Activated T-cell treated with anti-CD3 and anti-CD28 coated beads, Interleukin-2, amount 50 U/mL, for 24 hours (primary cell): ENCODE measurements at places on chromosomes 5 and 9.

- DNase-seq, result no peak
Observed at GRCh38 chr9:35923927-35924763, 14.9 kb downstream of the SPAAR start.

GRCh38 chr9:120925535-120926396 lies 830 bp downstream of the TRAF1 start:
- DNase-seq, result peak; percentile 86

- no peak for DNase-seq
Observed at GRCh38 chr9:1221298-1221697, 171.1 kb downstream of the DMRT2 start.

GRCh38 chr5:93304456-93305250 lies 276.4 kb downstream of the NR2F1-AS1 start:
- no peak for DNase-seq

DNA sequence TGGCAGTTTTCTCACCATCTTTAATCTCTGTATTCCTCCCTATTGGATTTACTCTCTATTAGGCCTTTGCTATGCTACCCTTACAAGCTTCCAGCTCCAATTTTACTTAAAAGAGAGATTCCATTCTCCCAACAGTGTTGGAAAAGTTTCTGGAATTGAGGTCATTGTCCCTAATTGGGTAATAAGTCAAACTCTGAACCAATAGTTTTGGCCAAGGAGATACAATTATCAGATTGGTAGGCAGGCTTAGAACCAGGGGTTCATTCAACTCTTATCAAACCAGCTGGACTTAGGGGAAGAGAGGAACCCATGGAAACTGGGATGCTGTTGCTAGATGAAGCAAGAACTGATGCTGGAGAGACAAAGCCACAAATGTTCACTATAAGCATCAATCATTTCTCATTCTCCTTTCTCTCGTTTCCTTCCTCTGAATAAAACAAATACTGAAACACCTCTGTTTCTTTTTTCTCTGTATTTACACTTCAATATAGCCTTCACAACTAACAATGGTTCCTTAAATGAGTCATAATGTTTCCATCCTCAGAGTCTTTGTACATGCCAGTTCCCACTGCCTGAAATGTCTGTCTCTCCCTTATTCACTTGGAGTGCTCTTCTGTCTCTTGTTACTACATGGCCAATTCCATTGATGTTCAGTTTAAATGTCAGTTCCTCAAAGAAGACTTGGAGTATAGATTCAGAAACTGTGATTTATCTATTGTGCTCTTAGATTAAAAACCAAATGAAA lies 587.3 kb downstream of the GABRG2 start:
- DNase-seq, result no peak

GRCh38 chr9:125700791-125701190 lies 6.2 kb downstream of the MAPKAP1 start:
- peak; percentile 37 for DNase-seq

- DNase-seq, result no peak
Observed at GRCh38 chr5:170560938-170561337, 57.1 kb downstream of the KCNIP1 start.

GRCh38 chr9:122192261-122192875 lies 32.7 kb downstream of the MORN5 start:
- no peak for DNase-seq

DNA sequence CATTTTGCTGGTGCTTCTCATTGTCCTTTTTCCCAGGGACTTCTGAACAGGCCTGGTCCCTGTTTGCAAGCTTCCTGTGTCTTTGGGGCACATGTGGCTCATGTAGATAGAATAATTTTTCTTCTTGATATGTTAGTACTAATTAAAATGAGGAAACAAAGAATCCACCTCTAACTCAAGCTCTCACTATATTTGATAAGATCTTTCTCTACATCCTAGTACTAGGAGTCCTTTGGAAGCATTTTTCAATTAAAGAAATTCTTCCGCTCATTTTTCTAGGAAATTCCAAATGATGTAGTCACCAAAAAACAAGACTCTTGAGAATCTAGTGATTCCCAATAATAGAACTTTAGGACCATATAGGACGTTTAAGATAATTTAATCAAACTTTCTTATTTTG lies 165.3 kb downstream of the SEC61B start:
- no peak for DNase-seq

DNA sequence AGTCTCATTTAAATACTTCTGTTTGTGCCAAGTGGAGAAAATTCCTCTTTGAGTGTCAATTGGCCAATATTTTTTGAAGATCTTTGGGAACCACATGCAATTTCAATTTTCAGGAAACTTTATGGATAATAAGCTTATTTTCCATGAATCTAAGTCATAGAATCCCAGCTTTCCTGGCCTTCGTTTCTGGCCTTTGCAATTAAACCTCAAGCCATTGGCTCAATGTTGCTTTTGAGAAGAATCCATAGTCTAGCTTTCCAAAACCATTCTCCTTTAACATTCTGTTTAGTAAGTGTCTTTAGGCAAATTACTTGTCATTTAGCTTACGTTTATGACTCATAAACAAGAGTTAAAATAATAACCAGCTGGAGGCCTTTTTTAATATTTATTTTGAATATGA lies 145.0 kb upstream of the FTMT start:
- no peak for DNase-seq

DNA sequence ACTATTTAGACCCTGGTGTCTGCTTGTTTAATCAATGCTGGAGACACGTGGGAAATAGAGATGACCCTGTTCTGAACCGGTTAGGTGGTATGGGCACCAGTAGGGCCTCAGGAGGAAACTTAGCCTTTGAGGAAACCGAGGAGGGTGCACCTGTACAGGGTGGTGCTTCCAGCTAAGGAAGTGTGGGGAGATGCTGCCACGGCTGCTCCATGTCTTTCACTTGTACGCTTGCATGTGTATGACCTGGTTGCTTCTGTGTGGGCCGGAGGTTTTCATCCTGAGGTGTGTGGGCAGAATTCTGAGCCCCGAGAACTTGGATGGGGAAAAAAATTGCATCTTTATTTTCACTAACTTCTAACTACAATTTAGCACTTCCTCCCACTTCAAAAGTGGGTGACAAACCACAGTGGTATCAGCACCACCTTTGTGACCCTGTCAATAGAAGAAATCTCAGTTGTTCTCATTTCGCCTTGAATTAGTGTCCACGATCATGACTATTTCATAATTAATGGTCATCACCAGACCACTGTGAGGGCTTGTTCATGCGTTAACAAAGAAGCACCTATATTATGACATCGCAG lies 99.8 kb upstream of the SPATA31C2 start:
- peak; percentile 34 for DNase-seq

DNA sequence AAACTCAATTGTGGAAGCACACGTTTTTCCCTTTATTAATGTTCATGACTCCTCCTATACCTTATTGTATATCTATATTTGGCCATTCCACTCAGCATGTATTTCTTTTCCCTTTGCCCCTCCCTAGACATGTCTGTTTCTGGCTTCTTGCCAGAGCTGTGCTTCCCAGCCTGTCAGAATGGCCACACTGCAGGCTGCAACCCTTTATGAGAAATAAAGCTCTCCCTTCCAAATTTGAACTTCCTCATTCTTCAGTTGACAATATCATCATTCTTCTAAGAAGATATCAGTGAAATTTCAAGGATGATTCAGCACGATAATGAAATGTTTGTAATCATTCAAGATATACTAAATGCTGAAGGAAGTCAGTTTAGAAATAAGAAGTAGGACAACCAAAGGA lies 107.6 kb upstream of the PRSS3 start:
- DNase-seq, result no peak

- DNase-seq, result no peak
Observed at GRCh38 chr5:169997798-169998197, 17.5 kb upstream of the INSYN2B start.

DNA sequence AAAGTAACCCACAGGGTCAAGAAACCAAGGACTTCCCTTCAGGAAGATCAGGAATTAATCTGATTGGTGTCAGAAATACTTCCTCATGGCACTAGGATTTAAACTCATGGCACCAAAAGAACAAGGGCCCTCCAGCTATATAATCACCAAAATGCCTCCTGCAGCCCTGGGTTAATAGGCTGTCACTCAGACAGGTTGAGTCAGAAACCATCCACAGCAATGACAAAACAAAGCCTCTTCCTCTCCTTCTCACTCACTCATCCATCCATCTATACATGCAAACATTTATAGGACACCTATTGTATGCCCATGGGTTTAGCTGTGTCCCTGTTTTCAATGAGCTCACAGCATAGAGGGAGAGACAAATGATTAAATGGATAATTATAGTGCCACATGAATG lies 62.5 kb upstream of the SPOCK1 start:
- no peak for DNase-seq

- peak; percentile 75 for DNase-seq
Observed at GRCh38 chr5:141850244-141850768, 27.9 kb downstream of the PCDH1 start.

- no peak for DNase-seq
Observed at GRCh38 chr5:111478266-111478665, 34.1 kb downstream of the STARD4 start.

- DNase-seq, result no peak
Observed at GRCh38 chr5:13439430-13439829, 505.1 kb downstream of the DNAH5 start.

DNA sequence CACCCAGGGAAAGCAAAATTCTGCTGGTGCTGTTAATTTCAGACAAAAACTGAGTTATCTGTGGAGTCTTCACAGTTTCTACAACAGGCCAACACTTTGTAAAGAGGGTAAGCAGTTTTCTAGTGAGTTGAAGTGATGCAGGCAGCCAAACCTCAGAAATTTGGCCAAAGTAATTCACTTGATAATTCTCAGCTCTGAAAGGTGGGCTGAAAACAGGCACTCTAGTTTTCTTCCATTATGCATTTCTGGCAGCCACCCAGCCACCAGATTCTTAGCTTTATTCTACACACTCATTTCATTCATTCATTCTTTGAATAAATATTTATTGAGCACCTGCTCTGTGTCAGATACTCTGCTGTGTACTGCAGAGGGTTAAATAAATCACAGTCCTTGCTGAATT lies 184.2 kb downstream of the RAB3C start:
- no peak for DNase-seq

DNA sequence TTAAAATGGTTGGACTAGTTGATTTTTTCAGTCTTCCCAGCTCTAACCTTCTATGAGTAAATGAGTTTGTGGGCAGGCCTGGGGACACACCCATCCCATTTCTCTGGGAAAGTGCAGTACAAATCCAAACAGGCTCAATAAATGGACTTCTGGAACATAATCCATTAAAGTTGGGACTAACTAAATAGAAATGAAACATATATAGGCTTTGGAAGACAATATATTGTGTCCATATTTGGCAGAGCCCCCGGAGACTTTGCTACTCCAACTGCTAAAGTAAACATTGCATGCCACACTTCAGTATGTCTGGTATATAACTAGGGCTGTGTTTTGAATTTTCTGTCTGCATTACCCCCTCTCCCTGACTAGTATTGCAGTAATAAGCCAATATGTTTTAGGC lies 191.4 kb upstream of the DAB2 start:
- no peak for DNase-seq

- no peak for DNase-seq
Observed at GRCh38 chr9:119844431-119844830, 475.2 kb upstream of the BRINP1 start.

DNA sequence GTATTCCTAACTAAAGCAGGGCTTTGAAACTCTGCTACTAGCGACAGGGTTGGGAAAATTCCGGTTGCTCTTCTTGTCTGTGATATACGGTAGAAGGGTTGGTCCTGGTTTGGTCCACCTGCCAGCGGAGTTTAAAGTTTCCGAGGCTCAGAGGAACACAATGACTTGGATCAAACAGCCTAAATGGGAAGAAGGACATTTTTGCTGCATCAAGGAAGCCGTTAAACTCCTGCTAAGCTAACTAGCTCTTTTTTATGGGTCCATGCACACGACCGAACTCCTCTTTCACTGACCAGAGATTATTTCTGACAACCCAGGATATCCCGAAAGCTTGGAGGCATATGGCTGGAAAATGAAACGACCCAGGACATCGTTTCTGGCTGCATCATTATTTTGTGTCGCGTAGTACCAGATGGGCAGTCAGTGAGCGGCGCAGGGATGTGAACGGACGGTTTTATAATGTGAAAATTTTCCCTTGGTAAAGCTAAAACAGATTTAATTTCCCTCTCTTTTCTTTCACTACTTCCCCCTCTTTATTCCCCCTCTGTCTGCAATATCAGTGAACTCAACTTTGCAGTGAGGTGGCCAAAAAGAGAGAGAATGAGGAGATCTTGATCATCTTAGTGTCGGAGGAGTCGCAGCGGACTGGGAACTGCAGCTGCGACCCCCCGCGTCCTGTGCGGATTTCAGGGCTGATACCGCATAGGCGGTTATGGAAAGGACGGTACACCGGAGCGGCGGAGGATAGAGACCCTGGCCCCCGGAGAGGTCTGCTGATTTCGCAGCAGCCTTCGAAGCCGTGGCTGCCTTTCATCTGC lies at the start of gene LURAP1L:
Gene LURAP1L (plus strand): TSS at position 160 of the 818 bp plus-strand sequence. CDS start 696 bp downstream, outside the sequence.
- no peak for DNase-seq

- no peak for DNase-seq
Observed at GRCh38 chr5:68803881-68804319, 289.9 kb upstream of the SLC30A5 start.

DNA sequence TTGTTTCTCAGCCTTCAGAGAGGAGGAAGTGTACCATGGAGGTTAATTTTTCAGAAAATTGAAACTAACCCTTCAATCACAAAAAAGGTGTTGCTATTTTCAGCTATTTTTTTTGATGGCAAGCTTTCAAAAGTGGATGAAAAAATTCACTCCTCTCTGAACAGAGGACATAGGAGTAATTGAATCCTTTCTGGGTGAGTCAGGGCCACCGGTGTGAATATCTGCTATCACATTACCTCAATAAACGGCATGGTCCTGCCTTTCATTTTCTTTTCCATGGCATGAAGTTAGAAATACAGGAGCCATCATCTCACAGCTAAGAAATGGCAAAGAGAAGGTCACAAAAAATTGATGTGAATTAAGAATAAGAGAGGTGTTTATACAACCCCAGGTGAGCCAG lies 90.2 kb upstream of the CCDC112 start:
- DNase-seq, result no peak

DNA sequence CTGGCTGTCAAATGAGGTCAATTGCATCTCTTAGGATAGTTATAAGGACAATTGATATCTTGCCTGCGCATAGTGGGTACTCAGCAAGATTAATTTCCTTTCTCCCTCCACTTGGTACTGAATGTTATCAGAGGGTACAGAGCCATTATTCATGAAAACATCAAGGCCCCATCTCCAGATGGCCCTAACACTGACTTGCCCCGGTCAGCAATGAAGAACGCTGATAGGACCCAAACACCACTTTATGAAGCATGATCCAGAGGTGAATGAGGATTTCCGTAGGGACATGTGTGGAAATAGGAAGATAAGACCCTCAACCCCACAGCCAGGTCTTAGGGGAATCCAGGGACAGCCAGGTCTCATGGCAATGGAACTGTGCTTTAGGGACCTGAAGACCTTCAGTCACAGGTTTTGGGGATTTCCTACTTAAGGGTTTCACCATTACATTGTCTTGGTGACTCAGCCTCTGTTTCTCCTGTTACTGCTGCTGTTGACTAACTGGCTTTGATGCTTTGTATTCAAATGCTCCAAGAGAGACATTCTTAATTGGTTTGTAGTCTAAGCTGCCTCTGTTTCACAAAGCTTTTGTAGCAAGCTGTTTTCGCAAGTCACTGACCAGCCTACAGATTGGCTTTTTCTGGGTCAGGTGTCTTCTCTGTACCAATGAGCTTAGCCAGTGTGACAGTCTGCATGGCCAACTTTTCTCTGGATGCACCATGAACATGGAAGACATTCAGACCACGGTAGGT lies 35.3 kb upstream of the IQGAP2 start:
- peak; percentile 42 for DNase-seq
